ENCODE measurements at places on chromosomes 7 and 10.

- DNase-seq = no peak
Observed at GRCh38 chr7:6232534-6232933, 39.9 kb downstream of the CYTH3 start.

DNA sequence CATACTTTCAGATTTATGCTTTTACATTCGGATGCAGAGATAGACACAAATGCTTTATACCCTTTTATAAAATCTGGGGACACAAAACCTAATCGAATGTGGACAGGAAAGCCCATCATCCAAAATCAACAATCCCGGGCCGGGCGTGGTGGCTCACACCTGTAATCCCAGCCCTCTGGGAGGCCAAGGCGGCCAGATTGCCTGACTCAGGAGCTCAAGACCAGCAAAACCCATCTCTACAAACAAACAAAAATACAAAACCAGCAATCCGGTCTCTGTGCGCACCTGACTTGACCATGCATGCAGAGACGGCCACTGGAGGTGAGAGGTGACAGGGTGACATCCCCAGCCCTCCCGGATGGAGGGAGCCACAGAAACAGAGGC is 13.5 kb downstream of the COBL start:
- DNase-seq = no peak

DNA sequence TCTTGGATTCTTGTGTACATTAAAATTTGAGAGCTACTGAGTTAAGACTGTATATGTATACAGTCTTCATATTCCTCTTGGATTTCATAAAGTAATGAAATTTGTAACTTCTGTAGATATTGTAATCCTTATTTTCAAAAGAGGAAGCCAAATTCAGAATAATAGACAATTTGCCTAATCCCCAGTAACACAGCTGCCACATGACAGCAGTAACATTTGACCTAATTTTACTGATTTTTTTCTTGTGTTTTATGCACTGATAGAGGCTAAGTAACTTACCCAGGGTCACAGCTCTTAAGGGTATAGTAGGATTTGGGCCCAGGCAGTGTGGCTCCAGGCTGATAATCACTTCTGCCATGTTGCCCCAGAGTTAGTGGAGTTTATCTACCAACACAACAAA is 40.4 kb upstream of the IL6 start:
- no peak for DNase-seq

DNA sequence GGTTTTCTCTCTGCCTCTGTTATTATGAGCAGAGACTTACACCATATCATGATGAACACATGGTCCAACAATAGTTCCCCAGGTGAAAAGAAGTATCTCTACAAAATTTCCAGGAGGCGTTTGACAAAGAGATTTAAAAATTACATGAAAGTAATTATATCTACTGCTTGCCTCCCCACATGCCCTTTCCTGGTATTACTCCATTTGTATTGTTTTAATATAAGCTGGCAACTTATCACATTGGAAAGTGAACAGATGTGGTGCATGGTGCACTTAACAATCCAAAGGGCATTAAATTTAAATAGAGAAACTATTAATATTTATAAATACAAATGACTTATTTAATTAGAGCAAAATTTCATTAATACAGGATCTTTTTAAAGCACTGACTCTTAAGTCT is 638.2 kb downstream of the ANKRD7 start:
- no peak for DNase-seq

DNA sequence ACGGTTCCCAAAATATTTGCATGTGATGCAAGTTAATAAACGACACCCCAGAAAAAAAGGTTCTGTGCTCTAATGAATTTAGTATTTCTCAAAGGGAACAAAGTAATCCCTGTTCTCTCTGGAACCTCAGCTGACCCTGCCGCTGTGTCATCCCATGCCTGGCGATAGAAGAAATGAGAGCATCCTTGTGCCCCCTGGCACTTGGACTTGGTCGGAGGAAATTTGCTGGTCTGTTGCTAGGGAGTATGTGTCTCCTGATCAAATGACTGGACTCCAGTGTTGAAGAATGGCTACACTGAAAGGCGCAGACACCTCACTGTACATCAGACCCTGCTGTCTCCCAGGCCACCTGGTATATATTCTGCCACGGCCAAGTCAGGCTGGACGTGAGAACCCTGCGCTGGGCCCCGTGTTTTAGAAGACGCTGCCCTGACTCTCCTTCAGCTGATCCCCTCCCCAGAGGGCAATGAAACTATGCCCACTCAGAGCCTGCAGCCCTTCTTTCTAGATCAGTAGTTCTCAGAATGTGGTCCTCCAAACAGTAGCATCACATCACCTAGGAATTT is 67.2 kb downstream of the THNSL1 start:
- DNase-seq = no peak

GRCh38 chr7:44379366-44380188 is 54.2 kb upstream of the CAMK2B start:
- no peak for DNase-seq

DNA sequence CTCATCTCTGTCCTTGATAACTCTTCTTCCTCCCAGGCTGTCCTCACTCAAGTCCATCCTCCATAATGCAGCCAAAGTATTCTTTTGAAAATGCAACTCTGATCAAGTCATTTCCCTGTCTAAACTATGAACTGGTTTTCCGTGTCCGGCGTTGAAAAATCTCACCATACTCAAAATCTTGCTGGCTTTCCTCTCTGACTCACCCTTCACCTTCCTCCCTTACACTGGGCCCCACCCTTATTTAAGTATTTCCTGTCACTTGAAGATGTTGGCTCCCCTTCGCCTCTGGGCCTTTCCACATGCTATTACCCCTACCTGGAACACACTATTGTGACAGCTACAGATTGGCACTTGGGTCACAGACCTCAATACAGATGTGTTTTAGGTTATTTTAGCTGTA is 515.6 kb downstream of the INHBA start:
- no peak for DNase-seq

DNA sequence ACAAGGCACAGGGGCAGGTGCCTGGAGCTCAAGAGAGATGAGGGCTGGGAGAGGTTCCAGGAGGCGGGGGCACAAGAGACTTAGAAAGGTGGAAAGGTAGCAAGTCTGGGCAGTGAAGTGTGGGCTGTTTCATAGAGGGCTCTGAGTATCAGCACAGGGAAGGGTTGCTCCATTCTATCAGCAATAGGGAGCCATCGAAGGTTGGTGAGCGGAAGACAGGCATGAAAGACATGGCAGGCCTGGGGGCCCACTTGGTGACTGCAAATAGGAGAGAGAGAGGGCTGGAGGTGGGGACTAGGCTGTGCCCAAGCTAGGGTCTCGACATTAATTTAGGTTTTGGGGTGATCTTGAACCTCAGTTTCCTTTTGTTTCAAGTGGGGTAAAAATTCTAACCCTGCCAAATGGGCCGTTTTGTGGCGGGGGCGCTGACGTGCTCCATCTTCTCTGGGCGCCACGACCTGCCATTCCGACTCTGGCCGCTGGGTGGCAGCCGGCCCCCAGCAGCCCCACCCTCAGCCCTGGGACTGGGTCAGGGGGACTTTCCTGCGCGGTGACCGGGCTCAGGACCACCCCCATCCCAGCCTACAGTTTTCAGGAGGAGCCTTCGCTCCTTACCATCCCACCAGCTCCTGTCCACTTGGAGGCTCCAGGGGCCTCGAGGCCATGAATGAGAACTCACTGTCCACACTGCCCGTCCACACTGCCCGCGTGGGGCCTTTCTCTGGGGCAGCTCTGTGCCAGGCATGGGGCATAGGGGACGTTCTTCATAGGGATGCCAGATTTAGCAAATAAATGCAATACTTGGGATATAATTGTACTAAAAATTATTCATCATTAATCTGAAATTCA is 37.2 kb upstream of the PCBD1 start:
- DNase-seq = peak; percentile 51

DNA sequence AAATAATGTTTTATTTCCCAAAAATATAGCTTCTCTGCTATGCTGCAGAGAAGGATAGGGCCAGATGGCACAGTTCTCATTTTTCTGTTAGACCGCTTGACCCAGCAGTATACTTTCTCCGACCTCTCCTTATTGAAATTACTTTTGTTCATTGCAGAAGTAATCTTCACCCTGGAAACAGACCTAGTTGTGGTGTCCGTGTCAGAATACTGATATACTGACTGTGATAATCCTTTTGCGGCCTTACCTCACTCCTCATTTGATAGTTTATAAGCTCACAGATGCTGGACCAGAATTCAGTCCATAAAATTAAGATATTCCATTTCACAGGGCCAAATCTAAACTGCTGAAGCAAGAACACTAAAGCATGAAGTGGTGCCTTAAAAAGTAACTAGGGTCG is 260.6 kb upstream of the DKK1 start:
- no peak for DNase-seq

GRCh38 chr10:49612513-49613164 is 1.2 kb upstream of the CHAT start:
- no peak for DNase-seq

- no peak for DNase-seq
Observed at GRCh38 chr7:7110706-7111105, 71.6 kb upstream of the C1GALT1 start.

DNA sequence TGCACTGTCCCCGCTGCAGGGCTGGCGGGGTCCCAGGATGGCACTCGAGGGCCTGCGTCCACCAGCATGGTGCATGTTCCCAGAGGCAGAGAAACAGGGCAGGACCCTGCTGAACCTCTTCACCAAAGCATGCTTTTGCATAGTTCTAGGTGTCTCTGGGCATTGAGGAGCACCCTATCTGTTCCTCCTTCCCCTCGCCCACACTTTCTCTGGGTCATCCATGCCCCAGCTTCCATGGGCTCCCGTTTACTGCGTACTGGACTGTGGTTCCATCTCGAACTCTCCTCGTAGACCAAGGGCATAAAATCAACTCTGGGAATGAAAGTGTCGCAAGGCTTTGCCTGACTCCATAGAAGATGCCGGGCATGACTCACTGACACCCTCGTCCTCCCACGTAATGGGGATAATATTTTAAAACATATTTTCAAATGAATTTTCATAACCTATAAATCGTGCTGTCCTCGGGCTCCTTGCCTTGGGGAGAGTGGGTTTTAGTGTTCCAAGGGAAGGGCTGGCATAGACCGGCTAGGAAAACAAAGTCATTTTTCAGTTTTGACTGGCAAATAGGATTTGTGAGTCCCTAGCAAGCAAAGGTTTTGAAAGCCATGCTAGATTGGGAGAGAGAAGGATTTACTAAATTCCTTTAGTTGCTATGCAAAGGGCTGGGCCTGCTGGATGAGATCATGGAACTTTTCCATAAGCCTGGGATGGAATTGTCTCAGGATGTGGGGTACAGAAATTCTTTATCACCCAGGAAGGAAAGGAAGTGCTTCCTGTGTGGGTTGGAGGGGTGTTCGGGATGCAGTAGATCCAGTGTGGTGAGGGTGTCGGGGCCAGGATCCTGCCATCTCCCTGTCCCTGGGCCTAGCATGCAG is 498.7 kb upstream of the MKI67 start:
- DNase-seq = no peak

DNA sequence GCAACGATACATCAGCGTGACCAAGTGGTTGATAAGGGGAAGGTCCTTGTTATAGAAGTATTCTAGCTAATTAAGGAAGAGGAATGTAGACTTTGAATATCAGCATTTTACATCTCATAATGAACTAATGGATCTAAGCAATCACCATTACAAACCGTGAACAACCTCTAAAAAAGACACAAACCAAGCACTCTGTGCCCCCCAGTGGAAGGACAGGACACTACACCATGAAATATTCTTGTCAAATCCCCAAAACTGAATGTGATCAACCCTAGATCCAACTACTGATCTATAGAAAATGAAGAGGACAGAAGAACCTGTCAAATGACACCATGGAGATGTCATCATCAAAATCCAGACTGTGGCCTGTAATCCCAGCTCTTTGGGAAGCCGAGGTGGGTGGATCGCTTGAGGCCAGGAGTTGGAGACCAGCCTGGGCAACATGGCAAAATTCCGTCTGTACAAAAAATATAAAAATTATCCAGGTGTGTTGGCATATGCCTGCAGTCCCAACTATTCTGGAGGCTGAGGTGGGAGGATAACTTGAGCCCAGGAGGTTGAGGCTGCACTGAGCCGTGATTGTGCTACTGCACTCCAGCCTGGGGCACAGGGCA is 111.3 kb upstream of the CARD11 start:
- peak; percentile 76 for DNase-seq

DNA sequence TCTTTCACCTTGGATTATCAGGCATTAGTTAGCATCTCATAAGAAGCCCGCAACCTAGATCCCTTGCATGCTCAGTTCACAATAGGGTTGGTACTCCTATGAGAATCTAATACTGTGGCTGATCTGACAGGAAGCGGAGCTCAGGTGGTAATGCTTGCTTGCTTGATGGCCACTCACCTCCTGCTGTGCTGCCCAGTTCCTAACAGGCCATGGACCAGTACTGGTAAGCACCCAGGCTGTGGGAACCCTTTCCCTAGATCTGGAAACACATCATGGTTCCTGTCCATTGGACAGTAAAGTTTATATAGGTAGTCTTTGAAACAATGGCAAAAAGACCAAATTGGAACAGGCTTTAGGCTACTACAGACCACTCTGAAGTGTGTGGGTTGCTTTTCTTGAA is 9.4 kb upstream of the CTTNBP2 start:
- DNase-seq = no peak

DNA sequence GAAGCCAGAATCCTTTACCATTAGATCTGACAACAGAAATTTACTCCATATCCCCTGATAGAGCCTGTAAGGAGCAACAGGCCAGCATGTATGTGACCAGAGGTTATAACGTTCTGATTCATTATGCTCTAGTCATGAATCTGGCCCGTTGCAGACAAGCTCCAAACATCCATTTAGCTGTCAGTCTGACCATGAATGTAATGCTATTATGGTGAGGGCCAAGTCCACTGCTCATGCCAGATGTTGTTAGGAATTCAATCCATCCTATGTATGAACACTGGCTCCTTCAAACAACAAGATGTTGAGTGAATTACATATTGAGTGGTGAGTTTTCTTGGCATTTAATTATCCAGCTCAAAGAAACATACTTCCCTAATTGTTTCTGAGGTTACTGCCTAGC is 610.1 kb upstream of the ANKRD30A start:
- DNase-seq = no peak

DNA sequence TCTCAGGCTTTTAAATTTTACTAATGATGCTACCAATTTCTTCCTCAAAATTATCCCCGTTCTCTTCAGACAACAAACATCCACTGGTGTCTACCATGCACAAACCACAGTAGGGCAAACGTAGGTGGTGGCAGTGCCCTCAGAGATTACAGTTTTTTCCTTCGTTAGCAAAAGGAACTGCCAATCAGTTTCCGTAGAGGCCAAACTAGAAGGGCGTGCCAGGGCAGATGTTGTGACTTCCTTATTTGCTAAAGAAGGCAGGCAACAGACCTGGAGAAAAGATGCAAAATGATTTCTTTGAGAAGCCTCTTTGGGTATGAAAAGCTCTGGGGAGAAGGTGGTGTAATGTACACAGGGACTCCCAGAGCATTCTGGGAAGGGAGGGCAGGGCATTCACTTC is 7.6 kb upstream of the FAM180A start:
- no peak for DNase-seq

GRCh38 chr7:75740846-75741497 is 2.2 kb upstream of the HIP1 start:
- DNase-seq = no peak

DNA sequence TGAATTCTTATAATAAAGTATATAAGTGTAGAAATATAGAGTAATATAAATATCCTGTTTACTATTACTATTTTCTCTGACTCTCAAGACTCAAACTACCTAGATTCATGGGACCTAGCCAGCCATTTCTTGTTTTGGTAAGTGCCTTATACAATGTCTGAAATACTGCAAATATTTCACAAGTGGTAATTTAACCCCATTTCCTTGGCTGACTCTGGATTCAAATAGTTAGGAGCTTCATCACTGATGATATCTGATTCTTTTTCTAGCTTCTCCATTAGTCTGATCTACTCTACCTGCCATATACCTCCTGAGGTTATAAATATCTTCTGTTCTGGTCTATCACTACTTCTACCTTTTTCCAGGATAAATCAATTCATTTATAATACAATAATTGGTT is 6.4 kb upstream of the RALA start:
- no peak for DNase-seq
